ENCODE measurements at places on chromosomes 3 and 15.

DNA sequence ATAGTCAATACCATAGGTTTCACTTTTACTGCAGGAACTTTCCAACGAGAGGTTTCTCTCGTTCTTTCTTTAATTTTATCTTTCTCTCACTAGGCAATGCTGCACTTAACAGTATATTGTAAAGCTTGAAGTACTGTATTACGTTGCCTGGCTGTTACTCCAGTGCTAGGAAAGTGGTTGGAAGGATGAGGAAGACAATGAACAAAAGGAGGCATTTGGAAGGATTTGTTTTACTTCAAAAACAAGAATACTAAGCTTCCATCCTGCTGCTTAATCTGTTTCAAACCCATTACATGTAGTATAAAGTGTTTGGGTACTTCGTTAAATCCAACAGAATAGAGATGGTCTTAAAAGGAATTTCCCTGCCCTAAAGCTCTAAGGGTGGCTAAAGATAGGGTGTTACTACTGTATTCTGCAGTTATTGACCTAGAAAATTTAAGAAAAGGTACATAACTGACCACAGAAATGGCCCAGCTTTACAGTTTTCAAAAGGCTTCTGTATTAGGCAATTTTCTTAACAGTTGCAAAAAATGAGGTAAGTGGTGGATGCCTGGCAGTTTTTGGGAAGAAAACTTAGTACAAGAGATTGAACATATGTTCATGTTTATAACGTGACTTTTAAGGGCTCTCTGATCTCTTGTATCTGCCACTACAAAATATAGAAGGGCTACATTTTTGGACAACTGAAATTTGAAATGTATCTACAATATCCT lies 785 bp upstream of the IFT57 start:
- DNase-seq, result no peak

DNA sequence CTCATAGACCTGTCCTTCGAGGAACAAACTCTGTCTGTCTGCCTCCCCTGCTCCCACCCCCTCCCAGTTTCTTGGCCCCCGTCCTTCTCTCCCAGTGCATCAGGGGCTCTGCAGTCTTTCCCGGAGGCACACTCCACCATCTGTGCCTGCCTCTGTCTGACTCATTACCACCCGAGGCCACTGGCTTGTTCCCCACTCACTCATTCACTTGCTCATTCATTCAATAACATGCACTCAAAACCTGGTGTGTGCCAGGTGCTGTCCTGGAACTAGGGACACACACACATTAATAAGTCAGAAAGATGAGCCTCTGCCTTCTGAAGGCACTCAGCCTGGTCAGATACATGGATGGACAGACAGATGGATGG lies 12.4 kb downstream of the AMIGO3 start:
- no peak for DNase-seq

DNA sequence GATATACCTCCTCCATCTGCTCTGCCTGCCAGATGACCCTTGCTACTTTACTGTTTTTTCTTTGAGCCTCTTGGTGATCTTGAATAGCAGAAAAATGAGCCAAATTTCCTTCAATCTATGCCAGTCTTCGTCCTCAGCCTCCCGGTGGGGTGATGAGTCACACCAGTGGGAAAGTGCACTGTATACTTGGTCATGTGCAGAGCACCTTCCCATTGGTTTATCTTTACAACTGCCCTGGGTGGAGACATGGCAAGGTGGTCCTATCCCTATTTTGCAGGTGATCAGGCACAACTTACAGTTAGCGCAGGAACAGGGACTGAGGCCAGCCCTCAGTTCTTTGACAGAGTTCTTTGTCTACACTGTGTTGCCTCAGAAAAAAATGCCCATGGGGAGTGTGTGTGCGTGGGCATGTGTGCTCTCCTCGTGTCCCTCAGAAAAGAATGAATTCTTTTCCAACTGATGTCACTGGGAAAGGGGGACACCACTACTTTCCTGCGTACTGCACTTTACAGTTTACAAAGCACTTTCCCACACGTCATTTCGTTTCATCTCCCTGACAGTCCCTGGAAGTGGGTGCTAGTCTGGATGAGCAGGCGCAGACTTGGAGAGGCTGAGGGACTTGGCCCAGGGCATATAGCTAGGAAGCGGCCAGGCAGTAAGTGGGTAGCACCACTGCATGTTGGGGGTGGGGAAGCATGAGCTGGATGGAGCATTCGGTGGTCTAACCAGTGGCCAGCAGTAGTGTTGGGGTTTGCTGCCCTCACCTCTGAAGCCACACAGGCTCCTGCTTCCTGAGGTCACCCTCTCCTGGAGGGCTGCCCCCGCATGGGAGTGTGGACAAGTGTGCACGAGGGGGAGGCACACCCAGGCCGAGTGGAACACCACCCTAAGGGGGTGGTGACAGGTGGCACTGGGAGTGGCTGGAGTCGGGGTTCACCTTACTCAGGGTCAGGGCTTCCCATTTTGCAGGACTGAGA lies 24.1 kb downstream of the SMAD3 start:
- no peak for DNase-seq

DNA sequence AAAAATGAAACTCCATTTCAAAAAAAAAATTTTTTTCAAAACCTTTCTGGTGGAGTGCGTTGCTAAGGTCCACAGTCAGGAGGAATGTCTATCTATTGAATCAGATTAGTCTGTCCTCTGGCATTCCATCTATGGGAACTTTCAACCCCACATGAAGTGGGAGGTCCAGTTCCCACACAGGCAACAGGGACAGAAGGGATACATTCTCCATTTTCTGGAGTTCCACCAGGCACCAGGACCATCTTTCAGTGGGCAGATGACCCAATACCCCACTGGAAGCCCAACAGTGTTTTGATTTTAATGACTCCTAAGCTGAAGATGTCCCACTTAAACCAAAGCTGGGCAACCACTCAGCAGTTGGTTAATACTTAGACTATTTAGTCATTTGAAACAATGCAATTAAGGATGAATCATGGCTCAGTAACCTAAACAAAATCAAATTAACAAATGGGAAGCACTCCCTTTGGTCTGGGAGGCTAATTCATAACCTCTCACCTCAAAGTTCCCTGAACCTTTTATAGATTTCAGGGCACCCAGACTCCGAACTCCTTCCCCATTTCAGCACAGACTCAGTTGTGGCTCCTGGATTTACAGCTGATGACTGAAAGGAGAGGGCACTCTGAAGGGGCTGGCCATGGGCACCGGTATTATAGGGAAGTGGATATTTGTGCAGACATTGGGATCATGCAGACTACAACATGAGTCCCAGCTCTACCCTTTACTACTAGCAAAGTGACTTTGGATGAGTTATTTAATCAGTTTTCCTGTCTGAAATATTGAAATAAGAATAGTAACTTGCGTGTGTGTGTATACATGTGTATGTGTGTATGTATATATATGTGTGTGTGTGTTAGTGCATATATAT lies 264.3 kb upstream of the LRTM1 start:
- no peak for DNase-seq

DNA sequence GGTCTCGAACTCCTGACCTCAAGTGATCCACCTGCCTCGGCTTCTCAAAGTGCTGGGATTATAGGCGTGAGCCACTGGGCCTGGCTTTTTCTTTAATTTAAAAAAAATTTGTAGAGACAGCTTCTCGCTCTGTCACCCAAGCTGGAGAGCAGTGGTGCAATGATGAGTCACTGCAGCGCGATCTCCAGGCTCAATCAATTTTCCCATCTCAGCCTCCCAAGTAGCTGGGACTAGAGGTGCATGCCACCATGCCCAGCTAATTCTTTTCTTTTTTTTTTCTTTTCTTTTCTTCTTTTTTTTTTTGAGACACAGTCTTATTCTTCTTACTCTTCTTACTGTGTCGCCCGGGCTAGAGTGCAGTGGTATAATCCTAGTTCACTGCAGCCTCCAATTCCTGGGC lies 19.8 kb downstream of the TUBGCP4 start:
- no peak for DNase-seq

GRCh38 chr15:38530113-38530512 lies 34.5 kb downstream of the RASGRP1 start:
- DNase-seq, result peak; percentile 41

- DNase-seq, result no peak
Measured at GRCh38 chr15:45794304-45794703, 159.5 kb downstream of the SQOR start.

DNA sequence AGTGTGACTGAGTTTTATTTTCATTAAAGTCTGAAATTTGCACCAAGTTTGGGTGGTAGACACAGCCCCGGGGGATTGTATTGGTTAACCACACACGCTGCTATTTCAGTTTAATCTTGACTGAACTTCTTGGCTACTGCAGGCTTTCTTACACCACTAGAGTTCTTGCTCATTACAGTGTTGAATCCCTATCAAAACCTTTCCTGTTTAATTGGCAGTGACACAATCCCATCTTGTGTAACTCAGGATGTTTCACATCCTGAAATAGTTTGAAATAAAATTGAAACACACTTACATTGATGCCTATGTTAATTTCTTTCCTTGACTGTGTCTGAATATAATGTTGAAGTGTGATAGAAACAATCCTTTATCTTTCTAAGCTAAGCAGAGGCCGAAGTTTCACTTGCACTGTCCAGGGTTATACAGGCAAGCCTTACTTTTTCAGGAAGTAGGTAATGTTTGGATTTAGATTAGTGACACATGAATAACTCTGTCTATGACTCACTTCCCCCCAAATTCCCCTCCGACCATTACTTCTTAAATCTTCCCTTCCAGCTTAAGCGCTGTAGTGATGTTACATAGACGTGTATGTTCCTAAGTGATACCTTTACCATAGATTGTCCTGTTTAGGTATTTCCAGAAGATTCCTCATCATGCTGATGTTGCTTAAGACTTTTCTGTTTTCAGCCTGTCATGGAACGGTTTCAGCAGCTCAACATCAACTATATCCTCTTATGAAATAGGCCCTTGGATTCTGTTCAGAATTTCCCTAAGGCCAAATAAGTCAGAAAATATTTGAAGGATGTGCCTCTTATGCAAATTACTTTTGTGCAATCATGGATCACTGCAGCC lies 16.8 kb downstream of the ATG7 start:
- no peak for DNase-seq

GRCh38 chr3:31485196-31485595 lies 47.5 kb upstream of the STT3B start:
- DNase-seq, result no peak

GRCh38 chr3:189096092-189096491 lies 75.7 kb upstream of the TPRG1 start:
- no peak for DNase-seq

- DNase-seq, result no peak
Measured at GRCh38 chr3:111947231-111947630, 31.6 kb upstream of the ABHD10 start.

DNA sequence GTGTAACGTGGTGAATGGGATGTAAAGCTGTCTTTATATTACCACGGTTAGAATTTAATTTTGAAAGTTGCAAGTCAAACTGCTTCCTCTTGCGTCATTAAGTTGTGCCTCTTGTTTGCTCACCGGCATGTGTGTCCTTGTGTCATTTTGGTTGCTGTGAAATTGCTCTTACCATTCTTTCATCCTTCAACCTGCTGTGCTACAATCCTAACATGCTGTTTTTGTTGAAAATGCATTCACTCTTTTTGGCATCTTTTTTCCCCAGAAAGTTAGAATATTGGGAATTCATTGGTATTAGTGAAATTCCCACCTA lies 164.7 kb downstream of the PGPEP1L start:
- DNase-seq, result no peak

DNA sequence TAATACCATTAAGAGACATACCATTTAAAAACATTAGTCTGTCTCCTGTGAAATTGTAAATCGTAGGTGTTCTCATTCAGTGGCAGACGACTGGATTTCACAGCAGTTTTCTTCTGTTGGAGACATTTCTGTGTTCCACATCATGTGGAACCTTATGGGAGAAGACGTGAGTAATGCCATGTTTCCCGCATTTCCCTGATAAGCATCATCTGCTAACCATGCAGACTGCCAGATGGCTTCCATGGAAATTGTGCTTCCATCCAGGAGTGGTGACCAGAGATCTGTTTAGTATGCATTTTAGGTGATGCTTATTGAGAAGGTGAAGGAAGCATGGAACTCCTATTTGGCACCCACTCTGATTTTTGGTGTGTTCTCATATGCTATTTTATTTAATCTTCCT lies 28.4 kb upstream of the ST3GAL6 start:
- no peak for DNase-seq

GRCh38 chr15:60087561-60087960 lies 83.5 kb downstream of the FOXB1 start:
- DNase-seq, result no peak

DNA sequence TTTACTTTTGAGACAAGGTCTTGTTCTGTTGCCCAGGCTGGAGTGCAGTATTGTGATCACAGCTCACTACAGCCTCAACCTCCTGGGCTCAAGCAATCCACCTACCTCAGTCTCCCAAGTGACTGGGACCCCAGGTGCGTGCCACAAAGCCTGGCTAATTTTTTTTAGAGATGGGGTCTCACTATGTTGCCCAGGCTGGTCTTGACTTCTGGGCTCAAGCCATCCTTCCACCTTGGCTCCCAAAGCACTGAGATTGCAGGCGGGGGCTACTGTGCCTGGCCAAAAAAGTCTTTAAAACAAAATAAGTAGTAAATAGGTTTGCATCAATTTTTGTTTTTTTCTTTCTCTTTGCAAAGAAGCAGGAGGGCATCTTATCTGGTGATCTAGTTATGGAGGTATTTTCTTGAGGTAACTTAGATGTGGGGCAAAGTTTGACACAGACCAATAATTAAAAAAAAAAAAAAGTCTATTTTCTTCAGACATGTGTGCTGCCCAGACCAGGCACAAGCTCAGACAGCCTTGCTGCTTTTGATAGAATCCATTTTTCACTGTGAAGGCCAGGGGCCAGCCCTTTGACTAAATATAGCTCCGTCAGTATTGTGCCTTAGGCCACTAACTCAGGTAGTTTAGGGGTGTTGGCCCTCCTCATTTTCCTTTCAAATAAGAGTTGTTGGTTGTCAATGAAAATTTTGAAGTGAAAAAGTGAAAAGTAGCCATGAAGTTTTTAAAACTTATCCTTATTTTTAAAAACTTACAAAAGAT lies 2.5 kb downstream of the ARL6IP5 start:
- no peak for DNase-seq

DNA sequence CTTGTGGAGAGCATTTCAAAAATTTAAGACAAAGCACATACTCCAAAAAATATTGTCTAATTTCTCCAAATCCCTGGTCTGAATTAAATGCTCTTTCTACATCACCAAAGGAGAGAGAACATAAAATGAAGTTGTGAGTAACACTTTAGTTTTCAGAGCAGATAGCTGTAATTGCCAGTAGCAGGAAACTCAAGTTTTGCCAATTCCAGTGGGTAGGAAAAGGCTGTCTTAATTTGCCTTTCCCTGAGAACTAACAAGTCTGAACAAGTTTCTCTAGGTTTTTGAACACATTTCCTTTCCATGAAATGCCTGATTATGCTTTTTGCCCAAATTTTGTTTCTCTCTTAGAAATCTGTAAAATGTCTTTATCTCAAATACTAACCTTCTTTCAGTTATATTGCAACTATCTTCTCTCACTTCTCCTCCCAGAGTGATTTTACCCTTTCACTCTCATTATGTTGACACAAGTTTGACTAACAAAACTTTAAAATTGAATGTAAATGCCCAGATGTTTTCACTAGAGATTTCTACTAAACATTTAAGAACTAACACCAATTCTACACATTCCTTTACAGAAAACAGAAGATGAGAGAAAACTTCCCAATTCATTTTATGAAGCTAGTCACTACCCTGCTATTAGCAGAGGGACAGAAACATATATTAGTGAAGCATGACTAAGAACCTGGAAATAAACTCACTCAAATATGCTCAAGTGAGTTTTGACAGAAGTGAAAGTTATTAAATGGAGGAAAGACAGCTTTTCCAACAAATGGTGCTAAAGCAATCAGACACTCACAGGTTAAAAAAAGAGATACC lies 38.4 kb downstream of the RFX7 start:
- no peak for DNase-seq

Data from activated naive CD8-positive, alpha-beta T cell treated with anti-CD3 and anti-CD28 coated beads for 36 hours (primary cell).